CD4-positive, alpha-beta T cell (primary cell): ENCODE measurements at places on chromosomes 5 and 9. TPM values are rescaled to one million over a fixed set of nuclear protein-coding genes. Genes with fewer than 3 reads are reported as not detected.

GRCh38 chr9:135945969-135946368 lies 15.2 kb downstream of the UBAC1 start:
- H3K36me3 ChIP-seq: peaks cover 48% of the 10 kb centered on the region
- DNase-seq: no peak
- no peaks in the 10 kb centered on the region for H3K4me1 ChIP-seq
- H3K27ac ChIP-seq: no peak overlapping the region
- no peaks in the 10 kb centered on the region for H3K27me3 ChIP-seq

GRCh38 chr5:129161830-129162229 lies 67.3 kb downstream of the ISOC1 start:
- H3K27ac ChIP-seq: no peak overlapping the region
- H3K4me3 ChIP-seq: no peak overlapping the region
- H3K36me3 ChIP-seq: no peaks in the 10 kb centered on the region
- H3K4me1 ChIP-seq: no peaks in the 10 kb centered on the region
- DNase-seq: no peak

DNA sequence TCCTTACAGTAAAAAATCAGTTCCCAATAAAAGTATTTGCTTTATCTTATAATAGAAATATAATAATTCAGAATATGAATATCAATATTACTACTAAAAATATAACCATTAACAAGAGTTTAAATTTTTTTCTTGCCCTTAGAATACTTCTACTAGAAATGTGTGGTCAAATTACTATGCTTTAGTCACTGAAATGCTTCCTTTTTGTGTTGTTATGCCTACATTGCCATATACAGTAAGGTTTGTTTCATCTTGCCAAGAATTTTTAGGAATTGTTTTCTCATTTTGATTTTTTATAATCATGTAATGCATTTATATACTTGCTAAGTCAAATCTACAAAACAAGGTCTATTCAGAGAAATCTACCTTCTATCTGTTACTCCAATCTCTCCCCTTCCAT lies 181.7 kb downstream of the CDK5RAP2 start:
- H3K27ac ChIP-seq: no peak overlapping the region
- no peak for DNase-seq
- H3K36me3 ChIP-seq: peaks cover 82% of the 10 kb centered on the region
- no peak overlapping the region for H3K4me3 ChIP-seq

GRCh38 chr5:1468629-1469527 lies 23.6 kb upstream of the SLC6A3 start:
- peaks cover 37% of the 10 kb centered on the region for H3K36me3 ChIP-seq
- no peak overlapping the region for H3K4me3 ChIP-seq
- H3K27me3 ChIP-seq: no peaks in the 10 kb centered on the region

- H3K36me3 ChIP-seq: no peaks in the 10 kb centered on the region
- no peak overlapping the region for H3K27ac ChIP-seq
- no peak overlapping the region for H3K4me3 ChIP-seq
- no peak for DNase-seq
Measured at GRCh38 chr5:1119312-1119831, 7.5 kb upstream of the SLC12A7 start.

DNA sequence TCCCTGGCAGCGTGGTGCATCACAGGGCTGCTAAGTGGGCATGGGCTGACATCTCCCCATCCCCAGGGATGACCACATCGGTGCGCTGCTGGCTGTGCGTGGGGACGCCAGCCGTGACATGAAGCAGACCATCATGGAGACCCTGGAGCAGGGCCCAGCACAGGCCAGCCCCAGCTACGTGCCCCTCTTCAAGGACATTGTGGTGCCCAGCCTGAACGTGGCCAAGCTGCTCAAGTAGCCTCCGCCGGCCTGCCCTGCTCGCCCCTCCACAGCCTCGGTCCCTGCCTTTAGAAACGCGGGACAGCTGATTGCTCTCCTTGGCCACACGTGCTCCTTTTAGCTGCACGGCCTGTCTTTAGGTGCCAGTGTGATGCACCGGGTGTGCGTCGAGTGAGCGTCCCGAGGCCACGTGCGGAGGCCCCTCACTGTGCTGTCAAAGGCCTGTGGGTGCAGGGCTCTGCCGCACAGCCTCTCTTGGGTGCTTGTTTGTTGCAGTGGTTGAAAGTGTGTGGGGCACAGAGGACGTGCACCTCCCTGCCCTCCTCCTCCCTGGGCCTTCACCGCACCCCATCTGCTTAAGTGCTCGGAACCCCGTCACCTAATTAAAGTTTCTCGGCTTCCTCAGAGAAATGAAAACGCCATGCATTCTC lies 23.8 kb downstream of the EXOC3 start:
- no peak overlapping the region for H3K27ac ChIP-seq
- H3K27me3 ChIP-seq: no peaks in the 10 kb centered on the region
- H3K36me3 ChIP-seq: peaks cover 28% of the 10 kb centered on the region
- no peak overlapping the region for H3K4me3 ChIP-seq

GRCh38 chr9:116724123-116724522 lies 37.0 kb downstream of the TRIM32 start:
- no peak overlapping the region for H3K27ac ChIP-seq
- H3K4me3 ChIP-seq: no peak overlapping the region
- H3K36me3 ChIP-seq: no peaks in the 10 kb centered on the region
- no peaks in the 10 kb centered on the region for H3K27me3 ChIP-seq

- no peak for DNase-seq
- H3K36me3 ChIP-seq: no peaks in the 10 kb centered on the region
- H3K27me3 ChIP-seq: no peaks in the 10 kb centered on the region
- H3K4me3 ChIP-seq: no peak overlapping the region
- H3K4me1 ChIP-seq: peaks cover 25% of the 10 kb centered on the region
Measured at GRCh38 chr9:94869415-94869843, 142.9 kb downstream of the AOPEP start.

DNA sequence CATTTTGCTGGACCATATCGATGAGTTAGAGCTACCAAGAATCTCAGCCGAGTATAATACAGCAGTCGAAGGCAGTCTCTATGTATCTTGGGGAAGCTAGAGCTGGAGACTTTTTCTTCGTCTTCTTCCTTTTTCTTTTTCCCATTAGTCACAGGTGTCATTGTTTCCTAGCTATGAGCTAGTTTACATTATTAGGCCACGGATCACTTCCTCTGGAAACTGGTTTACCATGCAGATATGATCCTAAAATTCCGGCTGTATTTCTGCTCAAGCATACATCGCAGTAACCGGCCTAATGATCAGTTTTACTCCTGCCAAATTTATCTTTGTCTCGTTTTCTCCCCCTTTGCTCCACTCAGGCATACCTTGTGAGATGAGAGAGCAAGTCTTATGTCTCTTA lies 312.8 kb downstream of the ARHGAP26 start:
- H3K27me3 ChIP-seq: no peaks in the 10 kb centered on the region
- H3K36me3 ChIP-seq: no peaks in the 10 kb centered on the region
- no peak overlapping the region for H3K27ac ChIP-seq
- H3K4me3 ChIP-seq: no peak overlapping the region
- H3K4me1 ChIP-seq: no peaks in the 10 kb centered on the region
- no peak for DNase-seq

- no peak overlapping the region for H3K27ac ChIP-seq
- H3K4me3 ChIP-seq: no peak overlapping the region
- H3K36me3 ChIP-seq: no peaks in the 10 kb centered on the region
- no peak for DNase-seq
Measured at GRCh38 chr5:101679816-101680215, 616.3 kb downstream of the SLCO4C1 start.

GRCh38 chr9:97807681-97808080 lies 45.3 kb upstream of the FOXE1 start:
- H3K27me3 ChIP-seq: peaks cover 4% of the 10 kb centered on the region
- H3K4me1 ChIP-seq: peaks cover 14% of the 10 kb centered on the region
- no peaks in the 10 kb centered on the region for H3K36me3 ChIP-seq
- H3K27ac ChIP-seq: no peak overlapping the region

- DNase-seq: no peak
- H3K27ac ChIP-seq: no peak overlapping the region
- no peaks in the 10 kb centered on the region for H3K27me3 ChIP-seq
- no peak overlapping the region for H3K4me3 ChIP-seq
Measured at GRCh38 chr5:71662381-71662780, 56.7 kb upstream of the CARTPT start.

GRCh38 chr9:94991961-94992907 lies 265.7 kb downstream of the AOPEP start:
- no peak for DNase-seq
- no peak overlapping the region for H3K4me3 ChIP-seq
- H3K4me1 ChIP-seq: no peaks in the 10 kb centered on the region

- no peaks in the 10 kb centered on the region for H3K4me1 ChIP-seq
- no peak overlapping the region for H3K27ac ChIP-seq
- no peak overlapping the region for H3K4me3 ChIP-seq
- no peaks in the 10 kb centered on the region for H3K27me3 ChIP-seq
Measured at GRCh38 chr5:43371821-43372220, 40.4 kb downstream of the CCL28 start.

DNA sequence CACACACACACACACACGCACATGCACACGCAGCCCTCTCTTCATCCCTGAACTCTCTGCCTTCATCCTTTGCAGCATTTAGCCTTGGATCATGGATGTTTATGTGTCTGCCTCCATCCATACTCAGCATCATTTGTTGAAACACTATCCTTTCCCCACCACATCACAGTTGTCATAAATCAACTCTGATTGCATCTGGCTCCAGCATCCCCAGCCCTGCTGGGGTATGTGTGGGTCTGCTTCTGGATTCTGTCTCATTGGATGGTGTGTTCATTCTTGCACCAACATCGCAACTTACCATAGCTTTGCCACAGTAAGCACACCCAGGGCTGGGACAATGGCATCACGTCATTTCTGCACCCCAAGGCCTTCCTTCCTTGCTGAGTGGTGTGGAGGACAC lies 175.4 kb downstream of the RGS3 start:
- no peak overlapping the region for H3K4me3 ChIP-seq
- DNase-seq: no peak
- no peak overlapping the region for H3K27ac ChIP-seq
- H3K36me3 ChIP-seq: no peaks in the 10 kb centered on the region
- no peaks in the 10 kb centered on the region for H3K4me1 ChIP-seq

DNA sequence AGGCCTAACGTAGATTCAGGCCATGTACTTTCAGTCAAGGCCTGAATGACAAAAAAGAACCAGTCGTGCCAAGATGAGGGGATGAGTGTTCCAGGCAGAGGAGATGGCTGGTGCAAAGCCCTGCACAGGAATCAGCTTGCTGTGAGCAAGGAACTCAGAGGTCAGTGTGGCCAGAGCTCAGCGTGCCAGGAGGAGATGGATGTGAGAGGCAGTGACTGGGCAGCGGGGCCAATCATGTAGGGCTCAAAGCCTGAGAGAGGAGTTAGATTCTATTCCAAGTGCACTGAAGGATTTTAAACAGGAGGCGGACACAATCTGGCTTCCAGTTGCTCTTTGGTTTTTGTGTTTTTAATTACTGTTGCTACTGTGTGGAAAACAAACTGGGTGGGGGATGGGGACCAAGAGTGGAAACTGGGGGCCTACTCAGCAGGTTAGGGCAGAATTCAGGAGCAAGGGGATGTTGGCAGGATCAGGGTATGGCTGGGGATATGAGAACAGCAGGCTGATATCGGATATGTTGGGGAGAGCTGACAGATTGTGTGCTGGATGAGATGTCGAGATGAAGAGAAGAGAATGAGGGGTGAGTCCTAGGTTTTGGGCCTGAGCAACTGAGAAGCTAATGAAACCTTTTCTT lies 64.3 kb downstream of the ANGPTL2 start:
- no peak overlapping the region for H3K27ac ChIP-seq
- no peak for DNase-seq
- no peaks in the 10 kb centered on the region for H3K4me1 ChIP-seq
- H3K27me3 ChIP-seq: no peaks in the 10 kb centered on the region
- H3K4me3 ChIP-seq: no peak overlapping the region

DNA sequence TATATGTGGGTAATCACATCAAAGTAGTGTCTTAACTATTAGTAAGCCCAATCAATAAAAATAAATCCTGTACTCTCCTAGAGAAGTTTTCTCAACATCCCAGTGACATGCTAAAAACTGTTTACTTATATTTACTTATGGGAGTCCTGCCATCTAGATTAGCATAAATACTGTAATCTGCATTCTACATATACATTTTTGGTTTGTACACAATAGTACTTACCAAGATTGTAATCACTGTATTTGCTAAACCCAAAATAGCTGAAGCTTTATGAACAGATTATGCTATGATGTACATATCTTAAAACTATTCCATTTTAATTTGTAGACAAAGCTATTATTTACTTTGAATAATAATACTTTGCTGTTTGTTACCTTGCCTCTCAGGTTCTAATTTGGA lies 105.4 kb downstream of the EDIL3 start:
- DNase-seq: no peak
- no peak overlapping the region for H3K27ac ChIP-seq
- no peak overlapping the region for H3K4me3 ChIP-seq
- H3K36me3 ChIP-seq: no peaks in the 10 kb centered on the region
- no peaks in the 10 kb centered on the region for H3K4me1 ChIP-seq

DNA sequence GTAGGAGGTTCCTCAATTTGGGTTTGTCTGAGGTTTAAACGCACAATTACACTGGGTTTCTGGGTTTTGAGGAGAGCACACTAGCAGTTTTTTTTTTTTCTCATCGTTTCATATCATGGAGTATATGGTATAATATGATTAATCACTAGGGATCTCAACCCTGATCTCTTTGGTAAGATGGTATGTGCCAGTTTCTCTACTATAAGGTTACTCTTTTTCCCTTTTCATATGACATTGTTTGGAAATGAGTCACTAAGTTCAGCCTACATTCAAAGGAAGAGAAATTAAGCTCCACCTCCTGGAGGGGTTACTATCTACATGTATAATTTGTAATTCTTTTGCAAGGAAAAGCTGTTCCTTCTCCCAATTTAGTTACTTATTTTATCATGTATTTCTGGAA lies 35.2 kb downstream of the MTRR start:
- H3K27ac ChIP-seq: no peak overlapping the region
- H3K4me1 ChIP-seq: no peaks in the 10 kb centered on the region
- no peak for DNase-seq
- peaks cover 44% of the 10 kb centered on the region for H3K36me3 ChIP-seq
- no peaks in the 10 kb centered on the region for H3K27me3 ChIP-seq

Gene PAXX
- total RNA-seq: 67.0 TPM

Gene TAF11L6
- not detected for total RNA-seq

Gene CFAP77
- total RNA-seq: not detected

Gene BRINP1
- not detected for total RNA-seq

Gene TLR4
- 0.44 TPM for total RNA-seq
